ENCODE measurements at places on chromosomes 1 and 21.
A peak's percentile ranks its signal among the peaks of the same experiment; 100 is the strongest.

DNA sequence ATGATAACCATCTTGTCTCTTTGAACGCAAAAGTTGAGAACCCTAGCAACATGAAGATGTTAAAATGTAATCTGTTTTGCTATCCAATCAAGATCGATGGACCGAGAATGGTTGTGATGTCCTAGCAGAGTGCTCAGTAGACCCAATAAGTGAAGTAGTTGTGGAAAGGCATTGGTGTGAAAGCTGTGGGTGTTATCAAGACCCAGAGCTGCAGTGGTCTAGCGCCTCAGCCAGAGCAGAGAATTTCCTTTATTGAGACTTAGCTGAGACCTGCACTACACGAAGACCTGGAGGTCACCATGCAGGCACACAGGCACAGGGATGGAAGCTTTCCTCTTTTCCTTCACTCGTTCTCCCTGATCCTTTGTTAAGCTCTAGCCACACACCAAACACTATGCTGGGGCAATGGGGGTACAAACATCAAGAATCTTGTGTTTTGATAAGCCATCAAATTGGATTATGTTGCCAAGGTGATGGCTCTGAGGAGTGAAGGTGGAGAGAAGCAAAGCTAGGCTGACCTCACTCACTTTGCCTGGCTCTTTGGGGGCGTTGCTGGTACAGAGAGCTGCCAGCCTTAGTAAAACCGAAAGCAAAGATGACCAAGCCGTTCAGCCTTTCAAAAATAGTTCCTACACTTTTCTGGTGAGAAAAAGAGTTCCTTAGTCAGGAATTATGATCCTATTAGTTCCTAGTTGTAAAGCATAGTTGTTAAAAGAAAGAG, 24.1 kb downstream of the METTL13 start:
- DNase-seq, result no peak

DNA sequence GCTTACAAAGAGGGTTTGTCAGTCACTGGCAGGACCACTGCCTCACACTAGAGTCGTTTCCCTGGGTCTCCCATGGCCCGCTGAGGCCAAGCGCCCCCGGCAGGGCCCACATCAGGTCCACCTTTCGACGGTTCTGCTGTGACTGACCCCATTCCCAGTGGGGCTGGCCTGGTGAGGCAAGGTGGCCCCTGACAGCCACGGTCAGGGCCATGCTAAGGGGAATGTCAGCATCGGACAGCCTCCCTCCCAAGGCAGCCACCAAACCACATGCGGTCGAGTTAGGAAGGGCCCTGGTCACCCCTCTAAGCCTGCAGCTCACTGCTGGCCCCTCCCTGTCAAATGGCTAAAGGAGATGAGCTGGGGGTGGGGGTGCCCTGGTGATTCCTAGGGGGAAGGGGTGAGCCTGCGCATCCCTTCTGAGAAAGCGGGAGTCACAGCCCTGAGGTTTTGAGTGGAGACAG, 2.9 kb upstream of the KIF17 start:
- peak; percentile 2 for DNase-seq

DNA sequence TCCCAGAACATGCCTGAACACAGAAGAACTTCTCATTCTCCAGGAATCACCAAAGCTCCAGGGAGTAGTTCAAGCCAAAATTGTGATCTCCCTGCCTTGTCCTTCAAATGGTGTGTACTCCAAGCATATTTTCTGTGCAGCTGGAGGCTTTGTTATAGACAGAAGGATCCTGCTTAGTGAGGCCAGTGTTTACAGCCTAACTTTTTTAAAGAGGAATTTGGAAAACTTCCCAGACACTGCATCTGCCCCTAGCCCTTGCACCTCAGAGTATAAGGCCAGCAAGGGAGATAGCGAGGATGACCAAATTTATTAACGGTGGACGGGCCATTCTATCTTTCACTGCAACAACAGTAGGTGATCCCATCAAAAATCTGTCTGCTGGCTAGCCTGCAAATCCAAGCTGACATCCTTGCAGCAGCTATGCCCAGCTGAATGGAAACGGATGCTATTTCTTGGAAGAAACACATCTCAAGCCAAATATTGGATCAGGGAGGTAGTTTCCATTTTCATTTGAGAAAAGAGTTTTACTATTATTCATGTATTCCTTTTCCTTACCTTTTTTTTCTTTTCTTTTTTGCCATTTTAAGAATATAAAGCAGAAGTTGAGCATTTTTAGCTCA, 249.8 kb downstream of the USH2A start:
- DNase-seq, result no peak

- no peak for DNase-seq
These were observed 186.6 kb upstream of the ST6GALNAC5 start for GRCh38 chr1:76680651-76681050.

DNA sequence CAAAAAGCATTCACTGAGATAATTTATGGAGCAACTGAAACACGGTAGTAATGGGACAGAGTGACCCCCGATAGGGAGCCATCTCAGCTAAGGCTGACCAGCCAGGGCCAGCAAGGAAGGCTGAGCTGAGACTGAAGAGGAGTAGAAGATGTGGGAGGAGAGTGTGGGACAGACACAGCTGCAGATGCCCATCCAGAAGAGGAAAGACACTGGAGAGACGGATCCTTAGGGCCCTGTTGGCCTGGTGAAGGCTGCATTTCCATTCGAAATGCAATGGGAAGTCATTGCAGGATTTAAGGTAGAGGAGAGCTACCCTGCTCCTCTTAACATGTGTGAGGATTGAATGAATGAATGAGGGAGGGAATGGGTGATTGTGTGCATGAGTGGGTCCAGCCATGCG, 44.0 kb upstream of the LRP8 start:
- DNase-seq, result no peak

- peak; percentile 31 for DNase-seq
These were observed 690.7 kb downstream of the NCAM2 start for GRCh38 chr21:21688889-21689288.

GRCh38 chr21:17697473-17697872, 84.8 kb upstream of the BTG3 start:
- no peak for DNase-seq

Measured in endothelial cell (in vitro differentiated cells).